WTC11 (cell line): ENCODE measurements at places on chromosomes 13 and 19. TPM values are rescaled to one million over a fixed set of nuclear protein-coding genes. Genes with fewer than 3 reads are reported as not detected.
A peak's percentile ranks its signal among the peaks of the same experiment; 100 is the strongest.

DNA sequence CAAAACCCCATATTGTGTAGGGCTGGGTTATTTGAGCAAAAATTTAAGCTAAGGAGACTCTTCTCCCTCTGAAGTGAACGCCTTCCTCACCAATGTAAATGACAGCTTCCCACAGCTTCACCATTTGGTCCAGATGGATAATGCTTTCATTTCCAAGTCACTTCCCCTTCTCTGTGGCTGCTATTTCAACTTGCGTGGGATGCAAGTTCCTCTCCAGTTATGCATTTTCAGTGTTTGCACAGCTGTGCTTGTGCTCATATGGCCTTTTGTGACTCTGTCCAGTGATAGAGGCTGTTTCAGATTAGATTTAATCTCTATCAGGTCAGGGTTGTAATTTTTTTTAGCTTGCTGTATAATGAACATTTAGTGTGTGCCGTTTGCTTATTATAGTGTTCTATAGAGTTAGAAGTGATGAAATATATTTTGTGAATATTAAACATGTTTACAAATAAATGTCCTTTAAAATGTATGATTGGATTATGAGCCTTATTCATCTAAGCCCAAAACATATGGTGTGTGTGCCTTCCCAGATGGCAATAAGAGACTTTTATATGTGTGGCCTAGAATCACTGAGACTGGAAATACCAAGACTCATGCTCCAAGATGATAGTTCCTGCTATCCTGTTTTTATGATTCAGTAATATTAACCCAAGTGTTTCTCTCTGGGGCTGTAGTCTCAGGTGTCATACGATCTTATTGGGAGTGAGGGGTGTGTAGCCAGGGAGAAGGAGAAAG lies 86.6 kb downstream of the TNFRSF19 start:
- no peak for DNase-seq

Gene ZNF284
- total RNA-seq = 1.7 to 3.0 TPM (median 2.7 TPM) in 3 replicates

- DNase-seq = no peak
Observed at GRCh38 chr19:3669947-3670795, 30.1 kb downstream of the PIP5K1C start.

DNA sequence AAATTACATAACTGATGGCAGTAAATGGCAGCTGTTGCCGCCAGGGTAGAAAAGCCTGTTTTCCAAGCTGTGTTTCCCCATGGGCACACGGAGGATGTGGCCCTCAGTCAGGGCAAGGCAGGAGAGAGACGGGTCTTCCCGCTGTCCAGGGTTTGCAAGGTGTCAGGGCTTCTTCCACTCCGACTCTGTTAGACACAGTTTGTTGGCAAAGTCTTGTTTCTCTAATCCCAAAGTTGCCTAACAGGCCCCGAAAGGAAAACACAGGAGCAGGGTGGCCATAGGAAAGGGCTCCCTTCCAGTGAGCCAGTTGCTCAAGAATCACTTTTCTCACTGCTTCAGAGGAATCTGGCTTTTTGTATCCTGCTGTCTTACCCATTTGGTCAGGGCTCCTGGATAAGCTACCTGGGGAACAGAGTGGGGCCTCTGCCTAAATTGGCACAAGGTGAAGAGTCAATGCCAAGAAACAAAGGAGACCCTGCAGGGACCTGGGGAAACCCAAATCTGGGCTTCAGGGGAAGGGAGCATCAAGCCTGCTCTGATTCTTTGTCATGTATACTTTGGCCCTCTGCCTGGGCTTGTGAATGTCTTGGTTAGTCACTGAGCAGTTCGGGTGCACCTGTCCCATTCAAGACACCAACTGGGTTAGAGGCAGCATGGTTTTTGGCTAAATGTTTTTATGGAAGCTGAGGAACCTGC lies 29.0 kb upstream of the CXCL17 start:
- DNase-seq = no peak

- no peak for DNase-seq
Observed at GRCh38 chr13:46961719-46962118, 64.9 kb upstream of the HTR2A start.

Gene ELAVL3
- total RNA-seq = 1.4 to 3.0 TPM (median 1.6 TPM) in 3 replicates

Gene FAM124A
- total RNA-seq = 41.2 to 45.8 TPM (median 41.6 TPM) in 3 replicates

Gene CEACAM20
- total RNA-seq = not detected in 3 replicates

Gene CEACAM16
- not detected in 3 replicates for total RNA-seq

Gene RYR1
- 19.8 to 24.2 TPM (median 21.1 TPM) in 3 replicates for total RNA-seq

DNA sequence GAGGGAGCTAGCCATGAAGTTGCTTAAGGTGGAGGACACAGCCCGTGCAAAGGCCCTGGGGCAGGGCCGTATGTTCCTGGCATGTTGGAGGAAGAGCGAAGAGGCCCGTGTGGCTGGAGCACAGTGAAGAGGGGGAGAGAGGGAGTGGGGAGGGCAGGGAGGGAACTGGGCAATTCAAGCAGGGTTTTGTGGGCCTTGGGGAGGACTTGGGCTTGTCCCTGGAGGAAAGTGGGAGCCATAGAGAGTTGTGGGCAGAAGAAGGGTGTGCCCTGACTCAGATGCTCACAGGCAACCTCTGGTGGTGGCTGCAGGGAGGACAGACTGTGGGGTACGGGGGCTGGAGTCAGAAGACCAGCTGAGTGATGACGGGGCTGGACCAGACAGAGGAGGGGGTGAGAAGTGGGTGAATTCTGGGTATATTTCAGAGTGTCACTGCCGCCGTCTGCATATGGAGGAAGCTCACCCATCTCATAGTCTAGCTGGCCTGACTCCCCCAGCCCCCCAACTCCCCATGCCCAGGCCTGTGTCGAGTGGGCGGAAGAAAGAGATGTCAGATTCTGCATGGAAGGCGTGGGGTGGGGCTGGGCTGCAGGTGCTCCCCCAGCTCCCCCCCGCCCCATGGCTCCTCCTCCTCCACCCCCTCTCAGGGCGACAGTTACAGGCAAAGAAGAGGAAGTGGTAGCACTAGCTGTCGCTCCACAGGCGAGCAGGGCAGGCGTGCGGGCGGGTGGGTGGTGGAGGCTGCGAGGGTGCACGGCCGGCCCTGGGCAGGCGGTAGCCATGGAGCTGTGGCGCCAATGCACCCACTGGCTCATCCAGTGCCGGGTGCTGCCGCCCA lies at the start of gene VAV1:
VAV1 (plus strand) TSS at position 681 of the 838 bp plus-strand sequence; CDS start at position 781, 100 bp downstream.
- peak; percentile 30 for DNase-seq

DNA sequence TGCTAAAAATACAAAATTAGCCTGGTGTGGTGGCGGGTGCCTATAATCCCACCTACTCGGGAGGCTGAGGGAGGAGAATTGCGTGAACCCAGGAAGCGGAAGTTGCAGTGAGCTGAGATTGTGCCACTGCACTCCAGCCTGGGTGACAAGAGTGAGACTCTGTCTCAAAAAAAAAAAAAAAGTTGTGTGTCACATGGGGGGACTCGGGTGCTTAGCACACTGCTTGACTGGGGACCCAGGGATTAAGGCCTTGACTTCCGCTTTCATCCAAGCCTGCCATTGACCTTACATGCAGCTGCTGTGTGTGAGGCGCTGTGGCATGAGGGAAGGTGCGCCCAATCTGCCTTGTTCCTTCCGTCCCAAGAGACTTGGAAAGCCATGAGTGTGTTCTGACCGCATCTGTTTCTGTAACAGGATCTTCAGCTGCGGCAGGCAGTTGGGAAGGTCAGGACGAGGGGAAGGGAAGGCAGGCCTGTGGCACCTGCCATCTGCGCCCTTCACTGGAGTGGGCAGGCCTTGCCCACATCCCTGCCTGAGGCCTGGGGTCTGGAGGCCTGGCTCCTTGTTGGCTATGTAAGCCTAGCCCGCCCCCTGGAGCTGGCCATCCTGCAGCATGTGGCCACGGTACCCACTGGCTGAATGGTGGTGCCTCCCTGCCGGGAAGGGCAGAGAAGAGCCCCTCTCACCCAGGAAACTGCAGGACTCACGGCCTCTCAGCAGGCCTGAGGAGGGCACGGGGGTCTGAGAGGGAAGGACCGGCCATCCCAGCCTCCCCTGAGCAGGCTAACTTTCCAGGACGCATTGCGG lies 23.0 kb downstream of the PPP1R37 start:
- no peak for DNase-seq

Gene TBXA2R
- total RNA-seq = 1.0 to 1.4 TPM (median 1.3 TPM) in 3 replicates

- peak; percentile 15 for DNase-seq
Observed at GRCh38 chr13:97124915-97125809, 97.0 kb upstream of the MBNL2 start.

- no peak for DNase-seq
Observed at GRCh38 chr13:113115363-113116205, 7.0 kb upstream of the F10 start.

DNA sequence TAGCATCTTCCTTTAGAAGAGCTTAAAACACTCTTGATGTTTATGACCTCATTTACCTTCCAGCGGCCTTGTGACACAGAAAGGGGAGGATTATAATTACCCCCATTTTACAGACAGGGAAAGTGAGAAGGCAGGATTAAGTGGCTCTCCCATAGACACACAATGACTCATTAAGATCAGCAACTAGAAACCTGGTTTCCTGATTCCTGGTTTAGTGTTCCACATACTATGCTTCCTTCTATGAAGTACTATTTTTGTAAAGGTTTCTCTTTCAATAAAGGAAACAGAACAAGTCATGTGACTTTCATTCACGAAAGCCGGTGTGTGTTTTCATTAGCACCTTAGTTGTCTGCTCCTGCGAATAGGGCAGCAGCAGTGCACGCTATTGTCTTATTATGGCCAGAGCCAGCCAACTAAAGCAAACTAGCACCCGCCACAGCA lies 8.3 kb downstream of the IRS2 start:
- no peak for DNase-seq

GRCh38 chr19:2079076-2079864 lies 16.9 kb downstream of the MOB3A start:
- no peak for DNase-seq

DNA sequence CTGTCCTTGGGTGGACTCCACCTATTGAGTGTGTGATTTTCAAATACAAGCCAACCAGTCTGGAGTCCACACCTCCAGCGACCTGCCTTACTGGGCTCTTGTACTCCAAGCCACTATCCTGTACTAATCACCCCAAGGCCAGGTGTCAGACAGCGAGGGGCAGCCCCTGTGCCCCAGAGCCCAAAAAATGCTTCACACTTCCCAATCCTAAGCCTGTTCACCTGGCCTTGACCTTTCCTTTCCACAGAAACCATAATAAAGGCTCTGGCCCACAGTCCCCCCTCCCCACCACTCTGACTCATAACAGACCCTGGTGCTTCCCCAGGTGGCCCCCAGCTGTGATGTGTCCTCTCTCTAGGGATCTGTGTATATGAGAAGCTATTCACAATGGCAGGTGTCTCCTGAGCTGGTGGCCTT lies 3.9 kb downstream of the CD209 start:
- DNase-seq = no peak
